Aorta (tissue), 5 donors: ENCODE measurements at places on chromosomes 6 and 20. TPM values are rescaled to one million over a fixed set of nuclear protein-coding genes. Genes with fewer than 3 reads are reported as not detected.

ZBTB46 gene
- total RNA-seq = 17.4 TPM

C2 gene
- 20.8 TPM for total RNA-seq

PRRT1 gene
- 7.0 TPM for total RNA-seq

ZSCAN31 gene
- 8.3 TPM for total RNA-seq

SLC23A2 gene
- total RNA-seq = 38.2 TPM

TTK gene
- 0.45 TPM for total RNA-seq

GRCh38 chr6:129606664-129607063, 103.3 kb downstream of the ARHGAP18 start:
- DNase-seq = no peak

DNA sequence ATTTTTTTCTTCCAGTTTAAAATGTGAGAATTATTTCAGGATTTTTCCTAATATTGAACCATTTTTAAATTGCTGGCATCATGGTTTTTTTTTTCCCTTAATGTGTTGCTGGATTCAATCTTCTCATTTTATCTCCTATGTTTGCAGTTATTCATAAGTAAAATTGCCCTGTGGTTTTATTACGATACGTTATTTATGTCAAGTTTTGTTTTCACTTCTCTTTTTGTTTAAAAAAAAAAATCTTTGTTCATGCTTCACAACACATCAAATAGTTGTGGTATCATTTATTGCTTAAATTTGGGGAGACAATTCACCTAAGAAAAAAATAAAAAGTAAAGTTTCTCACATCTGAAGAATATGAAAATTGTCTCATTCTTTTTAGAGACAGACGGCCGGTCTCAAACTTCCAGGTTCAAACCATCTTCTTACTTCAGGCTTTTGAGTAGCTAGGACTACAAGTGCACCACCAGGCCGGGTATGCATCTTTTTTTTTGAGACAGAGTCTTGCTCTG, 239.3 kb upstream of the ID4 start:
- no peak for DNase-seq

DNA sequence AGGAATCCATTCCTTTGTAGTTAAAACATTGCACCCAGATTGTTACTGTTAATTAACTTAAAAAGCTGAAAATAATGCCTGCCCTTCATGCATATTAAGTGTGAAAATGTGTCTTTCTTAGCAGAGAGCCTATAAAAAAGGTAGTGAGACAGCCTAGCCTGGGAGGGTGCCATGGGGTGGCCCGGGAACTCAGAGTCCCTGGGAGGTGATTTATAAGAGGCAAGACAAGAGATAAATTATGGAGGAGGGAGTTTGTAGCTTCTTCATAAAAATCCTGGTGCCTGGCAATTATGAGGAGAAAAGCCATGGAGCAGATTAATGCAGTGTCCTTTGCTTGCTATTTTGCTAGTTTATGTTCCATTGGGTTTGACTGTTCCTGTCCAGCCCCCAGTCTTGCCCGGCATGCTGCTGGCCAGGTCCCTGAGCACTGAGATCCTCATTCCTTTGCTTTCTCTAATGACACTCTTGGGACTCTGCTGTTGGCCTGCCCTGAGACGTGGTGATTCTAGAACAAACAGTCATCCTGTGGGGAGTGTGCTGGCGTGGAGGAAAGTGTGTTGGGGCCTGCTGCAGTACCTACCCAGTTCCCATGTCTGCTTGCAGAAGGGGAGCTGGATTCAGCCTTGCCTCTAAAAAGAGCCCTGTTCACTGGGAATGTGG, 4.2 kb downstream of the MLN start:
- DNase-seq = no peak

DNA sequence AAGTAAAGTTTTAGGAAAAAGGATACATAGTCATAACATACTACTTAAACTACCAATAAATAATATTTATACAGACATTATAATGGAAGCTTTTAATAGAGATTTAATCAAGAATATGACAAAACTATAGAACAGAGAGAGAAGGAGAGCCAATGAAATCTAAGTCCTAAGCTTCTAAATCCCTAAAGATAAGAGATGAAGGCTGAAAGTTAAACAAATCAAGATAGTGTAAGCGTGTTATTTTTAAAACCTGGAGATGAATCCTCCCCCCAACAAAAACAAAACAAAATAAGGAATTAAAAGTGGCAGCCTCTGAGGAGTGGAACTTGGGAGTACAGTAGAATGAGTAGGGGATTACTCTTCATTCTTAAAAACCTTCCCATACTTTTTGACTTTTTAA, 145.9 kb downstream of the TBC1D32 start:
- no peak for DNase-seq

- no peak for DNase-seq
These were observed 25.8 kb downstream of the ROS1 start for GRCh38 chr6:117399924-117400323.

DNA sequence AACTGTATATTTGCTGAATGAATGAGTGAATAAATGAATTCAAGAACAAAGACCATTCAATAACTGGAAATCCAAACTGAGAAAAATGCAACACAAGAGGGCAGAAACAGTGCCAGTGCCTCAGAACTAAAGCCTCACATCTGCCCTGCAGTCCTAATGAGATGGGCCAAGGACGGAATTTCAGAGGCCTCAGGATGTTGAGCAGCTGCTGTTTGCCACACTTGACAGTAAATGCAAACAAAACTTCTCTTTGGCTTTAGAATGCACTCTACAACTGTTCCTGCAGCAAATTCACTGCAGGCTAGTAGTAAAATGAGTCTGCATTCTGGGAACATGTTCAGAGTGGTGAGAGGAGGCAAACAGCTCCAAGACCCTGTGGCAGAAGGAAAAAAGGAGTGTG, 177.6 kb upstream of the LRFN2 start:
- DNase-seq = no peak
